ENCODE measurements at places on chromosomes 3 and 15.

GRCh38 chr15:66646308-66646707, 55.7 kb upstream of the SMAD6 start:
- DNase-seq, result no peak

- no peak for DNase-seq
Observed at GRCh38 chr3:14554715-14555114, 14.6 kb upstream of the GRIP2 start.

GRCh38 chr3:26202169-26202568, 412.3 kb downstream of the OXSM start:
- no peak for DNase-seq

DNA sequence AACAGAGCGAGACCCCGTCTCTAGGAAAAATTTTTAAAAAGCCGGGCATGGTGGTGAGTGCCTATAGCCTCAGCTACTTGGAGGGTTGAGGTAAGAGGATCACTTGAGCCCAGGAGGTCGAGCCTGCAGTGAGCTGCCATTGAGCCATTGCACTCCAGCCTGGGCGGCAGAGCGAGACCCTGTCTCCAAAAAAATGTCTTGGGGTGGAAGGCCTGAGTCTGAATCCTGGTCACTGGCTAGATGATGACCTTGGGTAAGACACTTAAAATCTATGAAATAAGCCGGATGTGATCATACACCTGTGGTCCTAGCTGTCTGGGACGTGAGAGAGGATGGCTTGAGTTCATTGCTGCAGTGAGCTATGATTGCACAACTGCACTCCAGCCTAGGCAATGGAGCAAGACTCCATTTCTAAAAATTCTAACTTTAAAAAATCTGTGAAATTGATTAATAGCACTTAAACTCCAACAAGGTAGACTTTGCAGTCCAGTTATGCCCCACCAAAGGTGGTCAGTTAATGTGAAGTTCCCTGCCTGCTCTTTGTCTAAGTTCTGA, 157.3 kb upstream of the UMPS start:
- DNase-seq, result no peak

GRCh38 chr3:157618075-157618760, 115.0 kb upstream of the VEPH1 start:
- no peak for DNase-seq

DNA sequence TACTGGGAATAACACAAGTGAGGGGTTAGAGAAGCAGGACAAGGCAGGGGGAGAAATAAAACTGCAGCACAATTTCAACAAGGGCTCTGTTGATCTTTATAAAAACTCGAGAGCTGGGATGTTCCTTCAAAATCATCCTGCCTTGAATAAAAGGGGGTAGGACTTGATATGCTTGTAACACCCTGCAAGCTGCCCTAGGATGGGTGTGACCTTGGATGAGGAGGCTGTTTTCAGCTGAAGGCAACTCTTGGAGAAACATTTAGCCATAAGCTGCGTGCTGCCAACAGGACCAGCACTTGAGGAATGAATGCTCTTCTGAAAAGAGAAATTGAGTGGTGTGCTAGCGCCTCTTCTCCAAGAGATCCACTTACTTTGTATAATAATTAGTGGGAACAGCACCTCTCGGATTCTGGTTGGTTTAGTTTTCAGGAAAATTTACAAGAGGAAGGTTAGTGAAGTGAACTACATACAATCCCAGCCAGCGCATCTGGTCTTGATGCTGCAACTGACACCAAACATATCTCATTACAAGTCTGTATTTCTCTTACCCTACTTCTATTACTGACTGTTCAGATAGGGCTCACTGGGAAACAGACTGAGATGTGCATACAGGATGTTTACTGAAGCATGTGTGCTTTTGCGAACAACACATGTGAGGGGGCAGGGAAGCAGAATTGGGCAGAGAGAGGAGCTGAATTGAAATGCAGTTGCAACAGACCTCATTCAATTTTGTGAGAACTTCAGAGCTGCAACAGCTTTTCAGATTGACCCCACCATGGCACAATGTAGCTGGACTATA, 643.0 kb upstream of the GOLIM4 start:
- DNase-seq, result no peak

DNA sequence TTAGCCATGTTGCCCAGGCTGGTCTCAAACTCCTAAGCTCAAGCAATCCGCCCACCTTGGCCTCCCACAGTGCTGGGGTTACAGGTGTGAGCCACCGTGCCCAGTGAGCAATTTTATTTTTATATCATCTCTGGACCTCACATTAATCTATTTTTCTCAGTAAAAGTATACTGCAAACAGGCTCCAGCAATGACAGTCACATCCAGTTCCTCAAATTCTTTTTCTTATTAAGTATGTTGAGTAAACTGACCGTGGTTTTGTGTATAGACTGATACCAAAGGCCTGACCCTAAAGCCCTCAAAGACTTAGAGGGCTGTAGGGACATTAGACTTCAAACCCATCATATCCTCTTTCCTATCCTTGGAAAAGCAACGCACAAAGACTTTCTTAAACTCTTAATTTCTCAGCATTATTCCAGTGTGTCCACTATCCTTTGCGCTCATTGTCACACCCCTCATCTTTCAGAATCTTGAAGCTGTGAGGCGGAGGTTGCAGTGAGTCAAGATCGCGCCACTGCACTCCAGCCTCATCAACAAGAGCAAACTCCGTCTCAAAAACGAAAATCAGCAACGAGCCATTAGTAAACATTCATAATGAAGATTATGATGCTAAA, 2.0 kb downstream of the NGLY1 start:
- no peak for DNase-seq

DNA sequence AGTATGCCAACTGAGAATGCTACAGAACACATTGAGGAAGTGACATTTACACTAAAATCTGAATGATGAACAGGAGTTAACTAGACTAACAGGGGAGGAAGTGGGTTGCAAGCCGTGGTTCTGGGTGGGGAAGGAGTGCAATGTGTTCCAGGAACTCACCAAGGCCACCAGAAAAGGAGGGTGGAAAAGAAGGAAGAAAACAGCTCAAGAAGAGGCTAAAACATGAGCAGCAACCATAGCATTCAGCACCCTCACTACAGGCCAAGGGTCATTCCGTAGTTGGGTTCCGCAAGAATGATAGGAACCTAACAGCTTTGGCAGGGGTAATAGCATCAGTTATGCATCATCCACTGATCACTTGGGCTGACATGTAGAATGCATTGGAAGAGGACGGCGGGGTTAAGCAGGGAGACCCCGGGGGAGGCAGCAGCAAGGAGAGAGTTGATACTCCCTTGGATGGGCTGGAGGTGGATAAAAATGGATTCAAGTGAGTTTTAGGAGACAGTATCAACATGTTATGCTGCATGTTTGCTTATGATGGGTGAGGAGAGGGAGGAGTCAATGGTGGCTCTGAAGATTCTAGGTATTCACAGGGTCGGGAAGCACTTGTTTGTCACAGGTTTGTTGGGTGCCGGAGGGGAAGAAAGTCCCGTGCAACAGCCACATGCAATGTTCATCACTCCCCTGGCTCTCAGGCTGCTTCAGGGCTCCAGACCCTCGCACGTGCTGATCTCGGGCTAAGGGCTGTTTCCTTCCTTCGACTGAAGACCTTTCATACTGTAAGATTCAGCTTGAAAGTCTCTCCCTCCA, 53.2 kb downstream of the LIPC start:
- no peak for DNase-seq

DNA sequence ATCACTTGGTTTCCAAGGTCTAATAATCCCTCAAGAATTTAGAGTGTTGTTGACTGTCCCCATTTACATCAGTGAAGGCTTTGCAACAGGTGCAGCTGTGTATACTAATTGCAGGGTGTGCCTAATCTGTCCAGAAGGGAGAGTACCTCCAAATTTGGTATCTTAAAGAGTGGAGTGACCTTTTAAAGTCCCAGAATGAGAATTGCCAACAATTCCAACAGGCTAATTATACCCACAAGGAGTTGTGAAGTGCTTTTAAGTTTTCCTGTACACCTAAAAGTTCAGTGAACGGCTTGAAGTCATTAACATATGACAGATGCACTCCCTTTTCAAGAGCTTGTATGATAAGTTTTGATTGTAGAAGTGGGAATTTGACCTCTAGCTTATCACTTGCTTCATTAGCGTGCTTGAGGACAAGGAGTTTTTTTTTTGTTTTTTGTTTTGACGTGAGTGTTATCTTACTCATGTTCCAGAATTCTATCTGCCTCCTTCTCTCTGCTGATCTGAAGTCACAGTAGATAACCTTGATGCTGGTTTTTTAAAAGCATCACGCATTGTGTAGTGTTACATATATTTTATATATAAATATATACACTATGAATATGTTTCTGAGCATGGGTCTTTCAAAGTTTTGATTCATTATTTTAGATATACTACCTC, 26.3 kb downstream of the CDIN1 start:
- no peak for DNase-seq

GRCh38 chr3:127387119-127387518, 99.3 kb upstream of the PRR20G start:
- DNase-seq, result no peak

DNA sequence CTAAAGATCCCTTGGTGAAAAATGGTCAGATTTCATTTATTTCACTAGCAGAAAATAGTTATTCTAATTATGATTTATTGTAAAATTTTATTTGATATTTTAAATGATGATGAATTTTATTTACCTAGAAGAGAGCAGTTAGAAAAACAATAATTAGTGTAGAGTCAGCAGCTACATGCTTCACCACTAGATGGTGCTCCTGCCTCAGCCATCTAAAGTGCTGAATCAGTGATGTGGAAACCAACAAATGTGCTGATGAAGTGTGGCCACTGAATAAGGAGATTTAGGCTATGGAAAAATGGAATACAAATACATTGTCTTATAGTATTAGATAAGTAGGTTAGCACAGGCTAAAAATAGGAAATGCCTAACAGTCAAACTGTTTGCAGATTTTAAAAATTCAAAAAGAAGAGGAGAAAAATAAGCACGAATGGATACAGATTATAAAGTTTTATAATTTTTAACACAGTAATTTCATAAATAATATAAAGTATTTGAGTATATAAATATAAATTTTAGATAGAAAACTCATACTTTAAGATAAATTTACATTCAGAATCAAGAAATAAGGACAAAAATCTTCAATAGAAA, 109.8 kb downstream of the PPP2R3A start:
- DNase-seq, result peak; percentile 58

DNA sequence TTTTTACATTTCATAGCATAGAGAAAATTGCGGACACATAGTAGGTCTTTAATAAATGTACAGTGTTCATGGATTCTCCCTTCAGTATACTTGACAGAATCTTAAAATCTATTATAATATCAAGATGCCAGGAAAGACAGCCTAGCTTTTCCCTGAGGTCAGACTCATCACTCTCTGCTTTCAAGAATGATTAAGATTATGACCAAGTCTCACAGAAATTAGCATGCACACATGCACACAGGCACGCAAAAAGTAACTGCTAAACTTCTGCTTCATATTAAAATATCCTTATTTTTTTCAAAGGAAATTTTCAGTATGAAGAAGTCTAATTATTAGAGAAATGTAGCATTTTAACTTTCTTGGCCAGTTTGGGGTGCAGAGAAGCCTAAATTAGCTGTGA, 493.8 kb upstream of the NECTIN3 start:
- DNase-seq, result no peak

DNA sequence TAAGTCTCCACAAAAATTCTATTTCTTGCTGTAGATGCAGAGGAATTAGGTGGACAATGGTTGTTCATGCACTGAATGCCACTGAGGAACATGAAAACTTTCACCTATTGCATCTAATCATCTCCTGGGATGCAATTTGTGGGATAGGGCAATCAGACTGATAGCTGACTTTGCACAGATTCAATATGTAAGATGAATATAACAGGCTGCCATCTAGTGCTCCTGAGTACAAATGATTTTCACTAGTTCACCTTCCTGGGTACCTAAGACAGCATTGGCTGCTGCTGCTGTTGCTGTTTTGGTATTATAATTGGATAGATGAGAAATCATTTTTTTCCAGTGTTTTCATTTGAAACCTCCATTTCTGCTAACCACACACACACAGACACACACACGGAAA, 19.7 kb downstream of the TIMMDC1 start:
- DNase-seq, result no peak

- no peak for DNase-seq
Observed at GRCh38 chr3:188472336-188472735, 318.4 kb downstream of the LPP start.

DNA sequence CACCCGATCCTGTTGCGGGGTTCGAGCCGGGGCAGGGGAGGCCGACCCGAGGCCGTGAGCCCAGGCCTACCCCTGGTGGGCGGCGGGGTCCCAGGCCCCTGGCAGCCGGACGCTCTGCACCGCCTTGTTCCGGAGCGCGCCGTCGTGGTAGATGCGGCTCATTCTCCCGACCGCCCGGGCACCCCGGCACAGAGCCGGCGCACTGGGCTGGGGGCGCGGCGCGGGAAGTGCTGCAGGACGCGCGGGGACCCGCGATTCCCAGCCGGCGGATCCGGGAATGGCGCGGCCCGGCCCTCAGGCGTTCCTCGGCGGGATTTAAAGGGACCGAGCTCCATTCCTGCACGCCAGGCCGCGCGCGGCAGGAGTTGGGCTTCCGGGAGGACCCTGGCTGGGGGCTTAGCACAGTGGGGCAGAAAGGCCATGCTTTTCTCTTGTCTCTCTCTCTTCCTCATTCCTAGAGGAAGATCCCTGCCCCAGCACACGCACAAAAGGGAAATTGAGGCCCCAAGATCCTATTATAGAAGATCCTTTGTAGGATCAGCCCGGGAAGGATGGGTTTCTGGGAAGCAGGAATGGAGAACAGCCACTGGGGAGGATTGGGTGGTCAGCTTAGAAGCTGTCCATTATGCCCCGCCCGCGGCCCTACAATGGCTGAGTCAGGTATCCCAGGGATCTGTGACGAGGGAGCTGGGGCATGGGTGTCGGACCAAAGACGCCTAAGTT, at the start of gene ARPIN:
ARPIN (minus strand) TSS at position 279 of the 723 bp plus-strand sequence; CDS start at position 162, 117 bp downstream.
- no peak for DNase-seq

DNA sequence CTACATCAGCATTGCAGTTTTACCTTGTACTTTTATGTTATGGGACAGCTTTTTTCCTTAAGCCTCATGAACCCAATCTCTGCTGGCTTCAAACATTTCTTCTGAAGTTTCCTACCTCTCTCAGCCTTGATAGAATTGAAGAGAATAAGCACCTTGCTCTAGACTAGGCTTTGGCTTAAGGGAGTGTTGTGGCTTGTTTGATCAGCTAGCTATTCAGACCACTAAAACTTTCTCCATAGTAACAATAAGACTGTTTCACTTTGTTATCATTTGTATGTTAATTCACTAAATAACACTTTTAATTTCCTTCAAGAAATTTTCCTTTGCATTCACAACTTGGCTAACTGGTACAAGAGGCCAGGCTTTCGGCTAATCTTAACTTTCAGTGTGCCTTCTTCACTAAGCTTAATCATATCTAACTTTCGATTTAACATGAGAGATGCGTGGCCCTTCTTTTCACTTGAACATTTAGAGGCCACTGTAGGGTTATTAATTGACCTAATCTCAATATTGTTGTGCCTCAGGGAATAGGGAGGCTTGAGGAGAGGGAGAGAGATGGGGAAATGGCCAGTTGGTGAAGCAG, 8.1 kb upstream of the TIGIT start:
- DNase-seq, result no peak

DNA sequence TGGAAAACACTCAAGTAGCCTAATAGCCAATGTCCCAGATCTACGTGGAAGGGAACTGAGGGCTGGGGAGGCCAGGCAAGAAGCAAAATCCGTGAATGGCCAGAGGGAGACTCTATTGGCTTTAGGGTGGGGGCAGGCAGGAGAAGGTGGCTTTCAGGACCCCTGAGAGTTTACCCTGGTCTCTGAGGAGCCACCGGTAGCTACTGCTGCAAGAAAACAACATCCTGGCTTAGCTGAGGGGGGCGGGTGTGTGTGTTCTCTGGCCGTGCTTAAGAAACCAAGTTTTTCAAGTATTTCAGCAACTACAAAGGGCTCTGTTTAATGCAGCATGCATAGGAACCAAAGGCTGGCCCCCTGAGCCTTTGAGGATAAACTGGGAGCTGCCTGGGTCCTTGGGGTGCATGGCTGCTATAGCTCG, 47.6 kb upstream of the TRPM1 start:
- no peak for DNase-seq
